ENCODE measurements at places on chromosomes 1 and 21.

DNA sequence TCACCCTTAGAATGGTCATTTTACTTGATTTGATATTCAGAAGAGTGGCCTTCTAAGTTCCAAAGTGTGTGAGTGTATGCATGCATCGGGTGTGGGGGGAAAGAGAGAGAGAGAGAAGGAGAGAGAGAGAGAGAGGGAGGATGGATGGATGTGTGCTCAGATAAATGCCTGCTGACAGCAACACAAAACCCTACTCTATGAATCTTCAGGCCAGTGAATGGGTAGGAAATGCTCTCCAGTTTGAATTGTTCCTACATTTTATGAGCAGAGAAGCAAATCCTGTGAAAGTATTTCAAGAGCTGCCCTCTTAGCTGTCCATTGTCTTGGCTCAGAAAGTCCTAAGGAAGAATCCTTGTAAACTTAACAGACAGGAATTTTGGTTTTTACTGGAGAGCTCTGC is 7.4 kb downstream of the JAM2 start:
- no peak for DNase-seq

DNA sequence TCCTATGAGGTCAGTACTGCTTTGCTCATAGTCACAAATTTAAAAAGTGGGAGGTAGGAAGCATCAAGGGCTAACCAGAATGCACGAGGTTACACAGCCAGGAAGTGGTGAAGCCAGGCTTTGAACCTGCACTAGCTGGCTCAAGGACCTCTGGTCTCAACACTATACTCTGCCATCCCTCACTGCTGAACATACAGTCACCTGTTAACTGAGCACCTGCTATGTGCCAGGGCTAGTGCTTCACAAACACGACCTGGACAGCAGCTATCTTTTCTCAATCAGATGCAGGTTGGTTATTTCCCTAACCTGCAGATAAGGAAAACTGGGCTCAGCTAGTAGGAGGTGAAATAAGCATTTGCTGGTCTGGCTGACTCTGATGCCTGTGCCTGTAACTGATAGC is 73.0 kb downstream of the GLIS1 start:
- no peak for DNase-seq

DNA sequence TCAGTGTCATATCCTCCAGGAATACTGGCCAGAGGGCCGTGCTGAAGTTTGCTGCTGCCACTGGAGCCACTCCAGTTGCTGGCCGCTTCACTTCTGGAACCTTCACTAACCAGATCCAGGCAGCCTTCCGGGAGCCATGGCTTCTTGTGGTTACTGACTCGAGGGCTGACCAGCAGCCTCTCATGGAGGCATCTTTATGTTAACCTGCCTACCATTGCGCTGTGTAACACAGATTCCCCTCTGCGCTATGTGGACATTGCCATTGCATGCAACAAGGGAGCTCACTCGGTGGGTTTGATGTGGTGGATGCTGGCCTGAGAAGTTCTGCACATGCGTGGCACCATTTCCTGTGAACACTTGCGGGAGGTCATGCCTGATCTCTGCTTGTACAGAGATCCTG is 24.8 kb downstream of the MTR start:
- DNase-seq = no peak

DNA sequence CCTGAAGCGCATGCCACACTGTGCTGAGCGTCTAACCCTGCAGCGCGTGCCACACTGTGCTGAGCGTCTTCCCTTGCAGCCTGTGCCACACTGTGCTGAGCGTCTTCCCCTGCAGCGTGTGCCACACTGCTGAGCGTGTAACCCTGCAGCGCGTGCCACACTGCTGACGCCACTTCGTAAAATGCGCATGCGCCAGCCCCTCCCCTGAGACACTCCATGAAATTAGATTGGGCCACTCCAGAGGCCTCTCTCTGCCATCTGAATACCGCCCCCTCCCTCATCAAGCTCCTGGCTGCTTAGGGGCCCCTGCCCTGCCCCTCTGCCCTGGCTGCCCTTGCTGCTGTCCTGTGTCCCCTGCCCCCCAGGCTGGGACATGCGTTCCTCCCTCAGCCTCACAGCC is 84.8 kb downstream of the POFUT2 start:
- no peak for DNase-seq

- no peak for DNase-seq
Observed at GRCh38 chr1:38132681-38133080, 86.1 kb upstream of the POU3F1 start.

GRCh38 chr1:183218971-183219615 is 33.0 kb downstream of the LAMC2 start:
- no peak for DNase-seq

All from T-helper 22 cell (primary cell).